OCI-LY7 (cell line): ENCODE measurements at places on chromosomes 7 and 10. TPM values are rescaled to one million over a fixed set of nuclear protein-coding genes. Genes with fewer than 3 reads are reported as not detected.

Gene MOGAT3
- not detected in 2 replicates for total RNA-seq

DNA sequence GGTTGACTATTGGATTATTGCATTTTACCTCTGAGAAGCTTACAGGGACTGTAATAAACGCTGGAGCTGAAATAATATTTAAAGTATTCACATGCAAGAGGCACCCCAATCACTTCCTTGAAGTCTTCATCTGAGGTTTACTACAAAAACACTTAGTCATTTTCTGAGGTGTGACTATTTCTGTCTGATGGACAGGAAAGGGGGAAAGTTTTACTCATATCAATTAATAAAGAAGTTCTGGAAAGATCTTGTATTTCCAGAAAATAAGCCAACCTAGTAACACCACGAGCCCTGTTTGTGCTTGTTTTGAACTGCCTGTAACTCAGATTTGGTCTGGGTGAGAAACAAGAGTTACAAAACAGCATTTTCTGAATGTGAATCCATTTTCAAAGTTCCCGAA lies 63.9 kb upstream of the PRKCQ start:
- no peak for DNase-seq

GRCh38 chr10:1651270-1651966 lies 85.9 kb downstream of the ADARB2 start:
- DNase-seq: no peak

DNA sequence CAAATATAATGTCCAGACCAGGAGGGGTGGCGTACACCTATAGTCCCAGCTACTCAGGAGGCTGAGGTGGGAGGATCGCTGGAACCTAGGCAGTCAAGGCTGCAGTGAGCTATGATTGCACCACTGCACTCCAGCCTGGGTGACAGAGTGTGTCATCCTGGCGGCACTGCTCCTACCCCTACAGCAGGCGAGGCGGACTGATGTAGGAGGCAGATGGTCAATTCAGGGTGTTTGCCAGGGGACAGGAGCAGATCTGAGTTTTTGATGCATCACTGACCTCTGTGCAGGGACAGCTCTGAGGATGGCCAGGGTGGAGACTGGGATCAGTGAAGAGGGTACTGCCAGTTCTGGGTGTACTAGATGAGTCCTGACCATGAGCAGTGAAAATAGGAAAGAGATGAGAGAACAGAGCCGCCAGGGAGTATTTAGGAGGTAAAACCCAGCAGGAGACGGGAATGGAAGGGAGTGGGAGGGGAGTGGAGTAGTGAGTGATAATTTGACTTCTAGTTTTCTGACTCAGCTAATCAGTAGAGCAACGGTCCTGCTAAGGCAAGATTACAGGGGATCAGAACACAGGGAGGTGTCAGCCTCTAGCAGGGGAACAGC lies 75.3 kb downstream of the HIP1 start:
- no peak for DNase-seq

DNA sequence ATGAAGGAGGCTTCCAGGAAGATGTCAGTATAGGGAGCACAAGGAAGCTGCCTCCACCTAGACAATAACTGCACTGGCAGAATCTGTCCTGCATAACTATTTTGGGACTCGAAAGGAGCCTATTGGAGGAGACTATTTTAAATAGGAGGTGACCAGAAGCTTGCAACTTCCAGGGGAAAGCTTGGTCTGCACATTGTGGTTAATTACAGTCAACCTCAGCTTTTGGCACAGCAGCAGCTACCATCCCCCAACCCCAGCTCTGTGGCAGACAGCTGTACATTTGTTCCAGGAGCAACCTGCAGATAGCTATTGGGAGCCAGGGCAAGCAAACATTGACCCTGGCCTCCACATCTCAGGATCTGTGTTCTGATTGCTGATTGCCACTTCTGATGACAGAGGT lies 46.3 kb upstream of the NANOS1 start:
- DNase-seq: no peak

DNA sequence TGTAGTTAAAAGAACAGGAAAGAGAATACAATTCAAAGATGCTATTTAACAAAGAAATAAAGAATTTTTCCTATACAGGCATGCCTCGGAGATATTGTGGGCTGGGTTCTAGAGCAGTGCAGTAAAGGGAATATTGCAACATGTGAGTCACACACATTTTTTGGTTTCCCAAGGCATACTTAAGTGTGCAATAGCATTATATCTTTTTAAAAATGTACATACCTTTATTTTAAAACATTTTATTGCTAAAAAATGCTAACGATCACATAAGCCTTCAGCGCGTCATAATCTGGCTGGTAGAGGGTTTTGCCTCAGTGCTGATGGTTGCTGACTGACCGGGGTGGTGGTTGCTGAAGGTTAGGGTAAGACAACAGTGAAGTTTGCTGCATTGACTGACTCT lies 54.4 kb downstream of the ESYT2 start:
- DNase-seq: no peak

DNA sequence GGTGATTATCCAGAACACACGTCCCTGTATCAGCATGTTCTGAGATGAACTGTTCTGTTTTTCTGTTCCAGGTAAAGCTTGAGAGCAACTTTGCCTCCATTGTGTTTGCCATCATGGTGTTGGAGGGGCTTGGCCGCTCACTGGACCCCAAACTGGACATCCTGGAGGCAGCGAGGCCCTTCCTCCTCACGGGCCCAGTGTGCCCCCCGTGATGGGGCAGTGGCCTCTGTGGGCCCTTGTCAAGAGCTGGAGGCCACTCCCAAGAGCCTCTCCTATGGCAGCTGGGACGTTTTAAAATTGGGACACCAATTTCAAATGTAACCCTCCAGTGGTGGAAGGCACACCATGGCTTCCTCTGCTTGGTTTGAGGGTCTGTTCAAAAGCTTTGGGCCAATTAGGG lies 1.9 kb upstream of the NDUFB2 start:
- DNase-seq: no peak
